ENCODE measurements at places on chromosomes 5 and 9. TPM values are rescaled to one million over a fixed set of nuclear protein-coding genes. Genes with fewer than 3 reads are reported as not detected.

GRCh38 chr5:135158982-135159381 lies 125.0 kb upstream of the PITX1 start:
- no peak for DNase-seq

The PCDHGA7 gene
- 0.11 TPM for total RNA-seq

- no peak for DNase-seq
Measured at GRCh38 chr5:44875661-44876605, 67.2 kb downstream of the MRPS30 start.

The EFNA5 gene
- total RNA-seq: 0.24 TPM

The PCDHGA11 gene
- 0.13 TPM for total RNA-seq

DNA sequence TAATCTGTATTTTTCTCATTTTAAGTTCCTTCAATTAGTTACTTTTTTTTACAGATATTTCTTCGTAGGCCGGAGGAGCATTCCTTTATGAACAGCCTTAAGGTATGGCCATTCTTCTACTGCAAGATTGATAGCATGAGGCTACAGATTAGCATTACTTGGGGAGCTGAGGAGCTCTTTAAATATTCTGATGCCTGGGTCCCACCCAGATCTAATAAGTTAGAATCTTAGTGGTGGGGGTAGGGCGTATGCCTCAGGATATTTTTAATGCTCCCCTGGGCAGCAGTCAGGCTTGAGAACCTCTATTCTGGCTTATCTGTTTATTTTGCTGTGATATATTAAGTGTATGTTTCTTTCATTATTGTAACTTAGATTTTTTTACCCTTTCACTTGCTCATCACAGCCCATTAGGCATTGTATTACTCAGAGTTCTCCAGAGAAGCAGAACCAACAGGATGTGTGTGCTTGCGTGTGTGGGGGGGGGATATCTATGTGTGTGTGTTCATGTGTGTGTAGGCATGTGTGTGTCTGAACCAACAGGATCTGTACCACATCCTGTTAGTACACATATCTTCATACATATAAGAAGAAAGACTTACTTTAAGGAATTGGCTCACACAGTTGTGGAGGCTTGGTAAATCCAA lies 91.8 kb upstream of the MTAP start:
- no peak for DNase-seq

GRCh38 chr9:19028835-19029451 lies 4.1 kb downstream of the SAXO1 start:
- DNase-seq: no peak

The IQGAP2 gene
- total RNA-seq: 34.8 TPM

The SLC36A2 gene
- total RNA-seq: not detected

The ANKRD20A1 gene
- total RNA-seq: 1.1 TPM

The GRXCR2 gene
- total RNA-seq: not detected

- no peak for DNase-seq
Measured at GRCh38 chr5:87653242-87653641, 240.5 kb upstream of the CCNH start.

The GABBR2 gene
- total RNA-seq: not detected

- DNase-seq: no peak
Measured at GRCh38 chr9:126459546-126459945, 132.9 kb downstream of the MVB12B start.

The ADAMTS13 gene
- total RNA-seq: 0.79 TPM

GRCh38 chr9:137494104-137494544 lies 35.0 kb upstream of the NSMF start:
- no peak for DNase-seq

- no peak for DNase-seq
Measured at GRCh38 chr9:107720501-107720900, 230.9 kb upstream of the KLF4 start.

The CCNH gene
- 48.2 TPM for total RNA-seq

The GPR150 gene
- total RNA-seq: 0.55 TPM

GRCh38 chr5:93099902-93100347 lies 481.1 kb downstream of the NR2F1-AS1 start:
- no peak for DNase-seq

The UNC13B gene
- total RNA-seq: 2.8 TPM

DNA sequence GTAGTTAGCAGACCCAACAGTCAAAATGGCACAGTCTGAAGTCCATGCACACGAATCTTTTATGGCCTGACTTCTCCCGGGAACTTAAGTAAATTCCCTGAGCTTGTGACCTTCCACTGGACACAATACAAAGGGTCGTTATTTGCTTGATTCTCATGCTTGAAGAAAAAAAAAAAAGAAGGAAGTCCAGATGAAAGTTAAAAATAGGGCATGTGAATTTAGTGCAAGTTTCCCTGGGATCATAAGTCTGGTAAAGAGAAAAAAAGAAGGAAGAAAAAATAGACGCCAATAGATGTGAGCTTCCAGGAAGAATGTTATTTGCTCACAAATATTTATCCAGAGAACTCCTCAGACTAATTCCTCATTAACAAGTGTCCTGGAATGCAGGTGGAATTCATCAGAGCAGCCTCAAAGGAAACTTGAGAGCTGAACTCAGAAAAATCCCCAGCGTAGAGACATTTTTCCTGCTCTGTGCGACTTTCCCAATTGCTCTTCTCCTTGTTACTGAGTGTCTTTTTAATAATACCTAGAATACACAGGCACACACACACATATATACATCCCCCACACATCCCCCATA lies 616.3 kb downstream of the EBF1 start:
- no peak for DNase-seq

- DNase-seq: no peak
Measured at GRCh38 chr9:104774831-104775573, 11.1 kb downstream of the NIPSNAP3B start.

The PIGO gene
- 29.0 TPM for total RNA-seq

DNA sequence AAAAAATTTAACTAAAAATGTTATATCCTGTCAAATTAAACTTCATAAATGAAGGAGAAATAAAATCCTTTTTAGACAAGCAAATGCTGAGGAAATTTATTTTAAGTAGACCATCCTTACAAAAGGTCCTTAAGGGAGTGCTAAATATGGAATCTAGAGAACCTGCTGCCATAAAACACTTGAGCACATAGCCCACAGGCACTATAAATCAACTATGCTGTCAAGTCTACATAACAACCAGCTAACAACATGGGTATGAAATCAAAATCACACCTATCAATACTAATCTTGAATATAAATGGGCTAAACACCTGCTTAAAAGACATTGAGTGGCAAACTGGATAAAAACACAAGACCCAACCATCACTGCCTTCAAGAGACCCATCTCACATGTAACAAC lies 15.1 kb upstream of the PRSS3 start:
- DNase-seq: no peak

DNA sequence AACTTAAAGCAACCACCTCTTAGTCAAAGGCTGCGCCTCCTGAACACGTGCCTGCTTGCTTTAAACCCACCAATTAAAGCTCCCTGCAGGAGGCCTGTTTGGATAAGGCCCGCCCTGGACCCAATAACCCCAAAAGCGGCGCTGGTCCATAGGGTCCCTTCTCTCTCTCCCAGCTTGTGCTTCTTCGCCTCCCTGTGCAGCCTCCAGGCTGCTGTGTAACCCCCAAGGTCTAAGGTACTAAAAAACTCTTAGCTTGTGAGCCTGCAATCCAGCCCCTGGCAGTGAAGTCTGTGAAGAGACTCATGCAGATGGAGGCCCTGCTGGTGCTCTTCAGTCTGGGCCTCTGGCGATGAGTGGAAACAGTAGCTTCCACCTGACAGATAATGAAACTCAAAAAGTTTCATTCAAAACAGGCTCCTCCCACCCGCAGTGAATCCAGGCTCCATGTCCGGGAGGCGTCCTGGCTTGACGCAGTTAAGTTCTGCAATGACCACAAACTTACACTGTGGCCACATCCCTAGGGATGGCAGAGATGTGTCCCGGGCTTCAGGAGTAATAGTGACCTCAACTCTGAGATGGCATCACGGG lies 97.3 kb downstream of the PRRT1B start:
- no peak for DNase-seq

DNA sequence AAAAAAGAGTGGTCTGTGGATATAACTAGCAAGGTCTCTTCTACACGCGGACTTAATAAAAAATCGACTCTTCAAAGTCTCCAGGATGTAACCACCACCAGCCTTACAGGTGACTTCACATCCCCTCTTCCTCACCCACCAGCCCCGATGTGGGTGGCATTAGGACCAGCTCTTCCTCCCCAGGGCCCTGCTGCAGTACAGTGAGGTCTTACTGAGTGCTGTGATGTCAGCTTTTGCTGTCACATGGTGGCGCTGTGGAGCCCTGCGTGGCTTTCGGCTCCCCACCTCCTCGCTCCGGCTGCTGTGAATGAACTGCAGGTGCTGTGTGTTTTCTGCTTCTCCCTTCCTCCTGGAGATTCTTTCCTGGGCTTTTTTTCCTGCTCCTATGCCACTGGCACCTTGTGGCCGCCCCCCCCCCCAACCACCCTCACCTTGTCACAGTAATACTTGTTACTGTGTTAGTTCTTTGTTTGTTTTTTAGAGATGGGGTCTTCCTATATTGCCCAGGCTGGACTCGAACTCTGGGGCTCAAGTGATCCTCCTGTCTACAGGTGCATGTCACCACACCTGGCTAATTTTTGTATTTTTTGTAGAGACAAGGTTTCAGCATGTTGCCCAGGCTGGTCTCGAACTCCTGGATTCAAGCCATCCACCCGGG lies 15.8 kb upstream of the RAPGEF1 start:
- DNase-seq: peak; percentile 84

The ZDHHC11 gene
- 7.0 TPM for total RNA-seq

DNA sequence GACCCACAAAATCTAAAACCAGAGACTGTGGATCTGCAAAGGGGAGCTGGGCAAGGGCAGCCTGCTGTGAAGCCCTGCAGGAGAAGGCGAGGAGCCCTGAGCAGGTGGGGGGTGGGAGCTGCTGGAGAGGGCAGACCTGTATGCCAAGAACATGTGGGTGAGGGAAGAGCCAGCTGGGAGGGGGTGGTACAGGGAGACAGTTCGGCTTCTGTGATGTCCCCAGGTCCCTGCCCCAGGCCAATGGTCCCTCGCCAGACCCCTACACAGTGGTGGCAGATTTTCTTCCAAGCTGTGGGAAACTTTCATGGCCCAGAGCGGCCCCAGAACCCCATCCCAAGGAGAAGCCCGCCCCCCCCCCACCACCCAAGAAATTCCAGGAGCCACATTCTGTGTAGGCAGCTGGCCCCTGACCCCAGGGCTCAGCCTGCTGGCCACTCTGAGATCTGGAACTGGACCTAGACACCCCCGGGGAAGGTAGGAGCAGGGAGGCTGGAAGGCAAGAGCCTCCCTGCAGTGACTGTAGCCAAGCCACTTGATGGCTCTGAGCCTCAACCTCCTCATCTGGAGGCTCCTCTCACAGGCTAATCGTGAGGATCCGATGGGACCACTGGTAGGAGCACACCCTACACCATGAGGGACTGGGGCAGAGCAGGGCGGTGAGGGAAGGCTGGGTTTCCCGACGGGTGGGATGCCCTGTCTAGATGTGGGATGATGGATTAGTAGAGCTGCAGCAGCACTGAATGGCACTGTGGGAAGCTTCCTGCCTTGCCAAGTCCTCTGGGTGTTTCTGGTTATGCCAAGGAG lies 22.6 kb upstream of the CSF1R start:
- no peak for DNase-seq

The ABHD17B gene
- 16.4 TPM for total RNA-seq

The ADGRV1 gene
- total RNA-seq: 0.53 TPM

The ABCA1 gene
- total RNA-seq: 0.26 TPM

- DNase-seq: no peak
Measured at GRCh38 chr9:134836406-134836970, 44.1 kb upstream of the FCN2 start.

- DNase-seq: no peak
Measured at GRCh38 chr5:89697581-89697980, 712.0 kb downstream of the CETN3 start.

The GABRG2 gene
- not detected for total RNA-seq

DNA sequence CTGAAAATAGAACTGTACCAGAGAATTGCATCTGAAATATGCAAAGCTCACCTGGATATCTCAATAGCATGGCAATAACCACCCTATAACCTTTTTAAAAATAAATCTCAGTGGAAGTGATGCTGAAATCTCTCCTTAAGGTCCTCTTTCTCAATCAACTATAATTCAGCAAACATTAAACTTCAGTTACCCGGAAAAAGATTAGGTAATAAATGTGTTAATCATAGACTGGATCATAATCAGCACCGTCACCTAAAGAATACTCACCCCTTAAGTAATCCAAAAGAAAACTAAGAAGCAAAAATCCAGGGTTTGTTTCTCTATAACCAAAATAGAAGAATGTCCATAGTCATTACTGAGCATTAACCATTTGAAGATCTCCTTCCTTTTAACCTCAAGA lies 44.3 kb upstream of the DENND4C start:
- DNase-seq: no peak

The NMUR2 gene
- total RNA-seq: not detected

The MARCOL gene
- total RNA-seq: not detected

The CTXN3 gene
- not detected for total RNA-seq

The TTC23L gene
- total RNA-seq: 0.10 TPM

DNA sequence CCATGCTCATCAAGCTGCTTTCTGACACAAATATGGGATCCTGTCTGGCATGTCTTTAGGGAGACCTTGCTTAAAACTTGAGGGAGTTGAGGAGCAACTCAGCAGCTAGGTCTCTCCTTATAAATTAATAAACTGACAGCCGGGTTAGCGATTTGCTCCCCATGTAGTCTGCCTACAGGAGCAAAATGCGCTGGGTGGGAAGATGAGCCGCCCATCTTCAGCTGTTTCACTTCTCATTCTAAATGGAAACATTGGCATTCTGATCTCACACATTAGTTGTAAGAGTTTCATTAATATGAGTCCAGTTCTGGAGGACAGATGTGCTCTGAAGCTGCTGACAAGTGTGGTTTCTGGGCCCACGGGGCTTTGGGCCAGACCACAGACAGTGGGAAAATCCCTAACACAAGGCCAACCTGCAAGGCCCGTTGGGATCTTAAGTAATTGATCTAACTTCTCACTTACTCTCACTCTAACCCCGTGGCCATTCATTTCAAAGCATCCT lies 197.0 kb downstream of the MCTP1 start:
- DNase-seq: no peak

GRCh38 chr5:177109810-177110209 lies 23.1 kb downstream of the FGFR4 start:
- no peak for DNase-seq

The IL5 gene
- 17.5 TPM for total RNA-seq

GRCh38 chr9:97387936-97388684 lies 23.8 kb upstream of the TDRD7 start:
- DNase-seq: no peak

DNA sequence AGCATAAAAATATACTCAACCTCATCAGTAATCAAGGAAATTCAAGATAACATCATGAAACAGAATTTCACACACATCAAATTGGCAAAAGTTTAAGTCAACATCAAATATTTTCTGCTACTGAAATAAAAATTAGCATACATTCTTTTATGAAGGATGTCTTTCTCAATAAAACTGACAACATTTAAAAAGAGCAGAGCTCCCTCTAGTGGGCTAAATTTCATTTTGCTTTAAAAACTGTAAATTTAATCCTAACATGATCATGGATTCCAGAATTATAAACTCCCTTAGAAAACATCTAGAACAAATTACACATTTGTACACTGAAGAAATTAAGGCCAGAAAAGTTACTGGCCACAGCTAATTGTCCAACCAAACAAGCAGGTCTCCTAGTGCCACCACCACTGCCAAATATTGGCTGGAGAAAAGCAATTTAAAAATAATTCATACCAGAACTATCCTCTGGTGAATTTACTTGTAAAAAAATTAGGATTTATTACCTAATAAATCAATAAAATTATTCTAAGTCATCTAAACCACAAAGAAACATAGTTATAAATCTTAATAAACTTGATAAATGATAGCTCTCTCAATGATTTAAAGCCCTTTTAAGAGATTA lies 31.2 kb downstream of the DEPDC1B start:
- DNase-seq: no peak
